ENCODE measurements at places on chromosomes 12 and 14.

GRCh38 chr12:96157427-96157826 is 36.7 kb upstream of the ELK3 start:
- DNase-seq, result no peak

- DNase-seq, result no peak
Measured at GRCh38 chr14:55760789-55761566, 181.0 kb downstream of the KTN1 start.

DNA sequence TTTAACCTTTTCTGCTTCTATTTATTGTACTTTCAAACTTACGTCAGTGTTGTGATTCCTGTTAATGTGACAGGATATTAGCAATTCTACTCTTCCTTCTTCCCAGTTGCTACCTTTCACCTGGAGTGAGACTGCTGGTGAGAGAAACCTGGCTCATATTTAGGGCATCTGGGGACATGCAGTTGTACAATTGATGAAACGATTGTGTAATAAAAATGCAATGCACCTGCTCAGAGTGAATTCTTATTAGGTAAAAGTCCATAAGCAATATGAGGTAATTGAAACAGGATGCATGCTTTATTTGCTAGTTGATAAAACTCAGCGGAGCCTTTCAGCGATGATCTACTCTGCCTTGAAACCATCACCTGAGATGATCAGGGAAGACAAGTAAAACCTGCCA is 116.1 kb upstream of the FBXO33 start:
- no peak for DNase-seq

- DNase-seq, result peak; percentile 34
Measured at GRCh38 chr12:68971404-68971803, 38.4 kb upstream of the CPM start.

DNA sequence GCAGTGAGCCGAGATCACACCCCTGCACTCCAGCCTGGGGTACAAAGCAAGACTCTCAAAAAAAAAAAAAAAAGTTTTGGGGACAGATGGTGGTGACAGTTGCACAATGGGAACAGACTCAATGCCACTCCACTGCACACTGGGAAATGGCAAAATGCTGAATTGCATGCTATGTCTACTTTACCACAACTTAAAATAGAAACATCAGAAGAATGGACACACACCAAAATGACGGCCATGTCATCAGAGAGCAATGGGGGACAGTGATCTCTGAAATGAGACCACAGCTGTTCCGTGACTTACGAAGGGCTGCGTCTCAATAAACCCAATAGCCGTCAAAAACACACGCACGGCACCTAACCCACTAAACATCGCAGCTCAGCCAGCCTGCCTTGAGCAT is 13.7 kb downstream of the DDX54 start:
- DNase-seq, result no peak

DNA sequence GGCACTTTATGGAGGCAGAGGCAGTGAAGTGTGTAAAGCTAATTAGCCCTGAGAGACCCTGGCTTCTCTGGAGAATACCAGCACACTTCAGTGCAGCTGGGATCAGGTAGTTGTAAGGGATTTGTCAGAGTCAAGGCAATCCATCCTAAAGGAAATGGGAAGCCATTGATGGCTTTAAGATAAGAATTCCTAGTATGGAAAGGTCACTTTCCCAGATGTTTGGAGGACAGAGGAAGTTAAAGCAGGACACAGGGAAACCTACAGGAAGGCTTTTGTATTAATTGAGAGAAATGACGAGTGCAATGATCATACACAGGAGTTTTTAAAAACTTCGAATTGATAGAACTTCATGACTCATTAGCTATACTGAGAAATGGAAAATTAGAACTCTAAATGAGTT is 254.4 kb downstream of the SLC16A7 start:
- no peak for DNase-seq

- no peak for DNase-seq
Measured at GRCh38 chr14:55026441-55026792, 482 bp downstream of the WDHD1 start.

DNA sequence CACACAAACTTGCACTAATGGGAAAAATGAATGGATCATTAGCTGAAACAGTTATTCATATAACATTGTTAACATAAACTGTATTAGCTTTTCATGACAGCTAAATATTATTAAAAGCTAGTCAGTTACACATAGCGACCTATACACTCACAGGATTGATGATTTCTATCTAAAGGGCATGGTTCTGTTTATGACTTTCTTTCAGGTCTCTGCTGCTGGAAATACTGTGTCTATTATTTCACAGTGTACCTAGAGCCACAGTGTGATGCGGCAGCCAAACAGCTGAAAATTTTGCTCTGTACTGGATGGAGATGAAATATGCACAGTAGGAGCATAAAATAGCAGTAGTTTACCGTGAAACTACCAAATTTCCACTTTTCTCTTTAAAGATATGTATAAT is 341.1 kb downstream of the FSCB start:
- DNase-seq, result no peak

DNA sequence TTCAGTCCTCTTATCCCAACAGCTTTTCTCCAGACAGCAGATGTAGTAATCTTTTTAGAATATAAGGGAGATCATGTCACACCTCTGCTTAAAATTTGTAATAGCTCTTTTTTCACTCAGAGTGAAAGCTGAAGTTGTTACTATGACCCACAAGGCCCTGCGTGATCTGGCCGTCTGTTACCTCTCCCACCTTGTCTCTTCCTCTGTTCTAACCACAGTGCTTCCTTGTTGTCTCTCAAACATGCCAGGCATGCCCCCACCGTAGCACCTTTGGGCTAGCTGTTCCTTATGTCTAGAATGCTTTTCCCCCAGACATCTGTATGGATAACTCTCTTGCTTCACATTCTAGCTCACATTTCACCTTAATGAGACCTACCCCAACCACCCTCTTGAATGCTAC is 6.5 kb downstream of the NECAP1 start:
- no peak for DNase-seq

- no peak for DNase-seq
Measured at GRCh38 chr12:49684310-49684854, 22.8 kb downstream of the FMNL3 start.

GRCh38 chr12:132724506-132725241 is 14.0 kb downstream of the PGAM5 start:
- DNase-seq, result no peak

DNA sequence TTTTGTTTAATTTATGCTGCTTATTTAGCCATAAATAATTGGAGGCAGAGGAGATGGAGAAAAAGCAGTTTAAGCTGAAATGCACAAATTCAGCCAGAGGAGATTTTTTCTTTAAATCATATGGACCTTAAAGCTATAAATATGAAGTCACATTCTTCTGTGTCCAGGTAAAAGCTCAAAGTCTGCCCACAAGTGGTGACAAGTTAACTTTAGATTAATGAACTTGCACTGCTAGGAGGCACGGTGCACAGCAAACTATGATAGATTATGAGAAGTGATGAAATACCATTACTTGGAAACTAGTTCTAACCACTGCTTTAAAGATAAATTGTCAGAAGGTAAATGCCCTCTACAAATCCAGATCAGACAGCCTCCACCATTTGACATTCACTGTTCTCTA is 69.0 kb downstream of the IFT81 start:
- no peak for DNase-seq

GRCh38 chr12:123839826-123840225 is 77.7 kb downstream of the DNAH10 start:
- DNase-seq, result no peak

DNA sequence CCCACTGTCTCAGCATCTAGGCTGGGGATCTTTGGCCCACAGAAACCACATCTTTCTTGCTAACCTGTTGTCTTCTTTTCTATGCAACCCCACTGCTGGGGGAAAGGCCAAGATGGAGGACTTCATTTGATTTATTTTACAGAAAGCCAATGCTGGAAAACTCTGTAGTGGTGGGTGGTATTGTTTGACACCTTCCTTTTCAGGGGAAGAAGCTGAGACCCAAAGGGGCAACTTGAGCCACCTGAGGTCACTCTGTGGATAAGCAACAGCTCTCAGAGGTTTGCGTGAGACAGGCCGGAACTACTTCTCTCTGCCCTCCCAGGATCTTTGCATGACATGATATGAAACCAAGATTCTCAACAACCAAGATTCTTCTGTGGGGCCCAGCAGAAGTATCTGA is 645.2 kb downstream of the VRK1 start:
- DNase-seq, result no peak

DNA sequence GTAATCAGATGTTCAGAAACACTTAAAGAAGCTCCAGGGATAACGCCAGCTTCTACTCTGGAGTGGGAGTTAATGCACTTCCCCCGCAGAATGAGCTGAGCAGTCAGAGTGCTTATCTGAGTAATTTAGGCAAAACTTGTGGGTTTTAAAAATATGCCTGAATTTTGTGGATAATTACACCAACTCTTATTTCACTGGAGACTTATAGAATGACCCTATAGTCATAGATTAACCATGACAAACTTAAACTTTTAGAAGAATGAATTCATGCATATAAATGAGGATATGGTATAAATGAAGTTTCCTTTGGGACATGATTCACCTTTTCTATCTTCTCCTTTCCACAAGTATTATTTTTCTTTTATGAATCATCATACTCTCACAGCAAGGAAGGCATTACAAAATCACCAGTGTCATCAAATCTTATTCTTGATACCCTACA is 241.1 kb upstream of the FBXO33 start:
- no peak for DNase-seq

DNA sequence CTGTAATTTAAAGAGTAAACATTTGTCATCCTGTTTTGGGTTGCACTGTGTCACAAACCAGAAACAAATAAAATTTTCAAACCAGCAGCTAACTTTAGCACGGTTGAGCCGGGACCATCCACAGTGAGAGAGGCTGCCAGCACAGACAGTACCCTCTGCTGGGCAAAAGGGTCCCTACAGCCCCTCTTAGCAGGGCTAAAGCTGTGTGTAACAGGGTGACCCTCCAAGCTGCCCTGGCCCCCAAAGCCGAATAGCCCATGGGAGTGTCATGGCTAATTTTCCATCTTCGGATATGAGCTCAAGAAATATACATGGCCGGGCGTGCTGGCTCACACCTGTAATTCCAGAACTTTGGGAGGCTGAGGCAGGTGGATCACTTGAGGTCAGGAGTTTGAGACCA is 157.1 kb upstream of the GRIN2B start:
- DNase-seq, result no peak

DNA sequence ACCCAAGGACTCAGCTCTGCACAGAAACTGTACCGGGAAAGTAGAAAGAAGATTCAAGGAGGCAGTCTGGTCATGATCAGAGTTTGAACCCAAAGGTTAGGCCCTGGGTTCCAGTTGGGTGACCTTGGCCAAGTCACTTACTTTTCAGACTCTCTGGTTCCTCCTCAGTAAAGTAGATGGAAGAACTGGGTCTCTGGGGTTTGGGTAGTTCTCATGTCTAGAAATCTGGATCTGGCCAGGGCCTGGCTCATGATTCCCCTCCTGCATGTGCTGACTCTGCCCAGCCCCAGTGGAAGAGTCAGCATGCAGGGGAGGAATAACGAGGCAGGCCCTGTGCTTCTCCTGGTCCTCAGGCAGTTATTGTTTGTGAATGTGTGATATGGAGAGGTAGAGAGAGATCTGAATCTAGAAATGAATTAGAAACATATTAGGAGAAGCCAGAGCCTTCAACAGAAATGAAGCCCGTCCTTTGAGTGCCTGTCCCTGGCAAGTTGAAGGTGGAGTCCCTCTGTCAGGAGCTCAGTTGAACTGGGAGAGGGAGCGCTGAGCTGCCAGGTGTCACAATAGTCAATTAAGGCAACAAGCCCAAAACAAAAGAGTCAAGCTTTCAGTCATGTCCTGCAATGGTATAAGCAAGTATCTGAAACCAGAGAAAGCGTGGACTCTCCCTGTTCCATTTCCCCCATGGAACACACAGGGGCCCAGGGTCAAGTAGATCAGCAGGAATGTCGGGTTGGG is 131.3 kb upstream of the HIF1A start:
- no peak for DNase-seq

GRCh38 chr14:96658611-96659010 is 138.6 kb upstream of the VRK1 start:
- no peak for DNase-seq

DNA sequence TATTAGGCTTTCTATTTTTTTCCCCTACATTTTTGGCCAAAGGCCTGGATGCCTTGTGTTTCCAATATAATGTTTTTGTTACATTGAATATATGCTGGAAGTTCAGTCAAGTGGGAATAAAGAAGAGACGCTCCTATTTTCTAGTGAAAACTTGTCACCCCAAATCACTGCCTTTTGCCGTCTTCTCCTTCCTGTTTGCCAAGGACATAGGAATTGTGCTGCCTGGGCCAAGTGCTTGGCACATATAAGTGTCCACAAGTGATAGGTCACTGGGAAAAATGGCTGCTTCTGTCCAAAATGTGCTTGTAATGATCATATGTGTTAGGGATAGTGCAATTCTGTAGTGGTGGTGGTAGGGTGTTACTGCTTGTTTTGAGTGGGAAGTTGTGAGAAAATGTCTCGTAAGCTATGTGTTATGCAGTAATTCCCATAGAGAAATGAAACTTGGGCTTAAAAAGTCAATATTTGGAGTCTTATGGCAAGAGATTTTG is 11.6 kb upstream of the KCNJ8 start:
- no peak for DNase-seq

GRCh38 chr12:50314636-50315312 is 31.5 kb upstream of the LIMA1 start:
- no peak for DNase-seq

- peak; percentile 8 for DNase-seq
Measured at GRCh38 chr12:102740141-102740955, 176.7 kb downstream of the PAH start.

- no peak for DNase-seq
Measured at GRCh38 chr14:60515511-60516289, 6.8 kb downstream of the SIX6 start.

DNA sequence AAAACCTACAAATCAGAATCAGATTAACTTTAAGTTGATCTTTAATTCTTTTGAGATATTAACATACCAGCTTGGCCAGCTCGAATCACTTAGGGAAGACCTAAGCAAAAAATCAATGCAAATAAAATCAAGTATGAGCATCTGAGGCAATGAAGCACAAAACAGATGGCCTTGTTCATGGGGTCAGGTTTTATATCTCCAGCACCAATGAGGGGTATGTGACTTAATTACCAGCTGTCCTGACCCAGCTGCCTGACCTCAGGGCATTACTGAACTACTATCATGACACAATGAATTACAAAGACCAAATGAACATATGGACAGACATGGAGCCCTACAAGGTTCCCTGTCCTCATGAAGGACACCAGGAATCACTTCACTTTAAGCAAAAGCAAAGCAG is 70.5 kb downstream of the FGD6 start:
- DNase-seq, result no peak

DNA sequence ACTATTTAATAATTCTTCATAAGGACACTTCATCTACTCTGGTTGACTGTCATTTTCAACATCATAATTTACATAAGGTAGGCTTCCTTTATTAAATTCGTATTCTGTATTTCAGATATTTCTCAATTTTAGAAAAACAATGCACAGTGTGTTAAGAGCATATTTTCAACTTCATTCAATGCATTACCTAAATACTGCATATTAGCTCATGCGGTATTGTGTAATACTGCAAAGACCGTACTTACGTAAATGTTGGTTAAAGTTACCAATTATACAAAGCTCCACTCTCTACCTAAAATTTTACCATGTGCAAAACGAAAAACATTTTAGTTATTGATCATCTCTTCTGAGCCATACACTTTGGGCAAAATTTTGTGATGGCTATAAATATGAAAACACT is 62.8 kb downstream of the EXOC5 start:
- DNase-seq, result no peak

GRCh38 chr12:6919588-6919987 is 5.2 kb downstream of the ENO2 start:
- no peak for DNase-seq

- no peak for DNase-seq
Measured at GRCh38 chr14:50808053-50808452, 22.9 kb downstream of the NIN start.

- no peak for DNase-seq
Measured at GRCh38 chr14:104700747-104701217, 11.4 kb downstream of the INF2 start.
